ENCODE measurements at places on chromosomes 12 and 14.

DNA sequence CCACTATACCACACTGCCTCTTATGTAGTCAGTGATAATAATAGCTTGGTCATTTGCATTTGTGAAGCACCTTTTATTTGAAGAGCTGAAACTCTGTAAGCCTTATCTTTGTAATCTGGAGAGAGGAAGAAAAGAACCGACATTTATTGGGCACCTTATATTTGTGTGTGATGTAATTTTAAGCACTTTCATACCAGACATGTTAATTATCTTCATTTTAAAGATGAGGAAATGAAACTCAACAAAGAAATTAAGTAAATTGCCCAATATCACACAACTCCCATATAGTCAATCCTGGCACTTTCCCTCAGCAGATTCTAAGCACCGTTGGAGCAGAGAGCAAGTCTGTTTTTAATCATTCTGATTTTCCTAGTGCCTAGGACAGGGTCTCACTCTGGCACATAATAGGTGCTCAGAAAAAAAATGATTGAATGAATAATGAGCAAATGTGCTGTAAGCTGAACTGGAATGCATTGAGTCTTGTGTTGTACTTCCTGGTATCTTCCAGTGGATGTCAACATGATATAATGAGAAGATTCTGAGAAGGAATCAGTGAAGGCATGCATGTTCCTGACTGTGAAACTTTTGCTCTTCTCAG, 418.9 kb downstream of the ZFP36L1 start:
- DNase-seq: peak; percentile 38

DNA sequence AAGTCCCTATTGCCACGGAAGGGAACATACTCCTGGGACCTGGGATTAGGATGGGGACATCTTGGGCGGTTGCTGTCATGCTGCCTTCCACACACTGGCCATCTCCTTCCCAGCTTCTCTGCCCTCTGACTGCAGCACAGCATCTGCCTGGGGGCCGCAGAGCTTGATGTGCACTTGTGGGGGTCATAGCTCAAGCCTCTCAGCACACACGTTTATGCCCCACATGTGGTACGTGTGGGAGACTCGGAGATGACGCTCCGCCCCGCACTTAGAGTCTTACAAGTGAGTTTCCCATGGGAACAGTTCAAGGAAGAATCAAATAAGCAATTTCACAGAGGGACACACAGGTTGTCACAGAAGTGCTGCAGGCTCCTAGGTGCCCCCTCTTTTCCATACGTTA, 8.6 kb downstream of the ACADS start:
- no peak for DNase-seq

DNA sequence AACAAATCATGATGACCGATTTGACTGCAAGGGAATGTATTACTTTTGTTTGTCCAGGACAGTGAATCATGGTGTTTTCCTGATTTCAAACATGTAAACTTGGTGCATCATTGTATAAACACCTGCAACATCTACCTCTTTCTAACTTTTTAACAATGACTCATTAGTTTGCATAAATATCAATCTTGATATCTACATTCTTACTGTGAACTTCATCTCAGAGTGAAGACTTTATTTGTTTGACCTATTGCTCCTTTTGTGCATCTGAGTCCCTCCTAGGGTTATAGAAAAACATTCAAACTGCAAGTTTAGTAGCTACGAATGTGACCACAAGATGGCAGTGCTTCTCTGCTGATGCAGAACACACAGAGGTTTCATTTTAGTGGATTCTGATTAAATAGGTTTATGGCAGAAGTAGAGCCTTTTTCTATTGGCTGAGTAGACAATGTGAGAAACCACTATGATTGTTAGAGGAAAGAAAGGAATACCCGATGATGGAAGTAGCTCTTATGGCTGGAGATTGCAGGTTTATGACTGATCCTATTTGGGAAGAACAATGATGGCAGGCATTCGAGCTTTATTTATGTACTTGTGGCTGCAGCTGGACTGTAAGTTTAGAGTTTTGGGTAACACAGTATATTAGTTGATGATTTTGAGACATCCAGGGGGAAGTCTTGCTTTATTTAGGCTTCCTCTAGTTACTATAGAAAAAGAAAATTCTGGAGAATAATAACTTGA, 244.2 kb upstream of the OR4E1 start:
- DNase-seq: peak; percentile 61

GRCh38 chr12:84910549-84911241, 1.9 kb downstream of the SLC6A15 start:
- DNase-seq: no peak

DNA sequence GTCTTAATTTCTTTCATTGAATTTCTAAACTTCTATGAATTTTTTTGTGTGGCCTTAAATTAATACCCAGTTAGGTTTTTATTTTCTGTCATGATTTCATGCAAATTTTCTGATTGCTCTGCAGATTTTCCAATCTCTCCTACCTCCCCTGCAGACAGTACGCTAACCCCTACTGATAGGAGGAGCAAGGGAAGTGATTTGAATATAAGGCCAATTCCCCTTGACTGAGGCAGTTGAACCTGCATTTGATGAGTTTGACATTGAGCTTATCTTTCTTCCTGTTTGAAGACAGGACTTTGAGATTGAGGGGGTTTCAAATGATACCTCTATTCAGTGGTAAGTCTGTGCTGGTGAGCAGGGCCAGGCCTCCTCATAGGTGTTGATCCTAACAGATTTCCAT, 74.6 kb downstream of the SNAPC1 start:
- DNase-seq: no peak

DNA sequence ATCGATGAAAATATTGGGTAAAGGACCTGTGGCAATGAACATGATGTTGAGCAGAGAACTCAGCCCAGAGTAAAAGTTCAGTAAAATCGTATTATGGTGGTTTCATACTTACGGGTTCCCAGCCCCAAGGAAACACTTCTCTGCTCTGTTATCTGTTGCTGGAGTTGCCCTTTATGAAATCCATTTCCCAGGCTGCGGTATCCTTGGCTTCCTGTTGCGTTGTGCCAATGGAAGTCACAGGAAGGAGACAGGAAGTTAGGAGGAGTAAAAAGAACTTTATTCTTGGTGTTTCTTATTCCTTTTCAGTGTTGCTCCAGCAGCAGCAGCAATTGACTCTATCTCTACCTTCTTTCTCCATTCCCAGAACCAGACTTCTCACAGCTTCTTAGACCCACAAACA, 965.2 kb downstream of the VRK1 start:
- no peak for DNase-seq

DNA sequence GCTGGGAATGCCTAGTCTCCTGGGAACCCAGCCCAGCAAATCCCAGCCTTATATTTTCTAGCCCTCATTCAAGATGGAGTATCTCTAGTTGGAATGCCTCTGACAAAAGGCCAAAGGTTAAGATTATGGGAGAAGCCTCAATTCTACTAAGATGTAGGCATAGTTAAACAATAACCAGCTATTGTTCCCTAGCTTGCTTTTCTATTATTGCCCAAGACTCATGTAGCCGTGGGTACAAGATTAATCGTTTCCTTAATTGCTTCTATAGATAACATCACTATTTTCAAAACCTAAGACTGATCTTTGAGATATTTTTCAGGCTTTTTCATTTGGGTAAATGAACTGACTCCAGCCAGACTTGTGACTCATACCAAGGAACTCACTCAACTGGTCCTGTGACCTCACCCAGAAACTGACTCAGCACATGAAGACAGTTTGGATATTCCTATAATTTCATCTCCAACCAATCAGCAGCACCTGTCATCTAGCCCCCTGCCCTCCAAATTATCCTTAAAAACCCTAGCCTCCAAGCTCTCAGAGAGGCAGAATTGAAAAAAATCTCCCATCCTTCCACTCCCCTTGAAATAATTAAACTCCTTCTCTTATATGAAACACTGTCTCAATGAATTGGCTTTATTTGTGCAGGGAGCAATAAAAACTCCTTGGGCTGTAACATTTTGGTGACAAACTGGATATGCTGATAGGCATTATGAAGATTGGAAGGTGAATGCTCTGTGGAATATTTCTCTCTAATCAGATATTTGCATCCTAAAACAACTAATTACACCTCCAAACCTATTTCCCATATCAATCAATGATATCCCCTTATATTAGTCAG, 589.0 kb downstream of the C12orf50 start:
- DNase-seq: no peak

GRCh38 chr14:100884456-100884855, 19.1 kb downstream of the RTL1 start:
- DNase-seq: no peak
